ENCODE measurements at places on chromosomes 3 and 15.
A peak's percentile ranks its signal among the peaks of the same experiment; 100 is the strongest.

DNA sequence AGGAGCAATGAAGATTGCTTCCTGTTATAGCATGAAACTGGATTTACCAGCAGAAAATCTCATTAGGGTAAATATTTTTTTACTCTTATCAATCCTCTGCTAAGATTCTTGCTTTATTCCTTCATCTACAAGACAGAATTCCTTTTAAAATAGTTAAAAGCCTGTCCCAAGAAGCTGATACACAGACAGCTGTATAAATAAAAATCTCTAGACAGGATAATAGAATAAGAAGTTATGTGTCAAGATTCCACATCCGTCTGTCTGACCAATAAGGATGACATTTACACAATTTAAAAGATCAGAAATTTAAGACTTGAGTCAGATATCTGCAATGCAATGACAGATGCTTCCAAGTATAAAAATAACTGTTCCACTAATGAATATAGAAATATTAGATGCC lies 57.6 kb downstream of the SSR3 start:
- DNase-seq: no peak

- no peak for DNase-seq
Observed at GRCh38 chr3:73955494-73956070, 330.8 kb upstream of the PDZRN3 start.

GRCh38 chr3:94167346-94167745 lies 104.5 kb downstream of the NSUN3 start:
- no peak for DNase-seq

- no peak for DNase-seq
Observed at GRCh38 chr15:38127306-38127771, 125.3 kb upstream of the SPRED1 start.

DNA sequence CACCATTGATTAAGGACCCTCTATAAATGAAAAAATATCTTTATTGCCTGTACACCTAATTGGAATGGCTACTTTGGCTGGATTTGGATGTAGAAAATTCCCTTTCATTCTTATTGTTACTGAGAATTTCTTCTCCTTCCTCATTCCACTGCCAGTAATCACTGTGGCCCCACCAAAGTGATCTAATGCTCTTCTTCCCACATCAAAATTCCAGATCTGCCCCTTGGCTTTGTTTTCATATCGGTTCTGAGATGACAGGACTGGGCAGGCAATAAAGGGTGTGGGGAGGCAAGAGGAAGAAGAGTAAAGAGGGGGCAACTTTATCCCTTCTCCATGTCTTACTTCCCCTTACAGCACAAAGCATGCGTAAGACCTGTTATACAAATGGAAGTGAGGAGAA lies 2.1 kb downstream of the ANKUB1 start:
- DNase-seq: no peak

DNA sequence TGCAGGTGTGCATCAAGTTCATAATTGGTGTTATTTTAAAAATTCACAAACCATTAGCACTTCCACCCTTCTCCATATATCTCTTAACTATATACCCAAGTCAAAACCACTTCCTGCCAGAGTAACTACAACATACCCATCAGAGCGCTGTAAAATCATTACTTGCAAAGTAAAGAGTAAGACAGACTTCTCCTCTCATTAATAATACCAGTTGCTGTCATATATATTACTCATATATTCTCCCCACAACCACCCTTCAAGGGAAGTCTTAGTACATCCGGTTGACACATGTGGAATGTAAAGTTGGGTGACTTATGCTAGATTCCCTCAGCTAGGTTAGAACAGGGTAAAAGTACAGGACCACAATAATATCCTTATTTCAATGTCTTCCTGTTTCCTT lies 5.6 kb downstream of the TERC start:
- no peak for DNase-seq

GRCh38 chr15:92901995-92902394 lies 1.9 kb downstream of the CHD2 start:
- DNase-seq: no peak

DNA sequence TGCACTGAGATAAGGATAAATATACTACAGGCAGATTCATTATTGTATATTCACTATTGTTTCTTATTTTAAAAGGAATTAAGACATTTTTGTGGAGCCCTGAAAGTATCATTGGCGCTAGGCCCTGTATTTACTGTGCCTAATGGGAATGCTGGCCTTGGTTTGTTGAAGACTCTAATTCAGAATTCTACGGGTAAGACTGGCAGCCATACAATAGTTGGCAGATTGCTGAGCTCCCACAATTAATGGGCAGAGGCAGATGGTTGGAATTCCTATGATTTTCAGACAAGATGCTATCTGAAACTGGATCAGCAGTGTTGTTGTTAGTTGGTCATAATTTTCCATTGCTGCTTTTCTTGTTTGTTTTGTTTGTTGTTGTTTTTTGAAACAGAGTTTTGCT lies 14.7 kb downstream of the PGBD4 start:
- DNase-seq: no peak

GRCh38 chr15:63408524-63408923 lies 26.9 kb upstream of the CA12 start:
- DNase-seq: peak; percentile 49

DNA sequence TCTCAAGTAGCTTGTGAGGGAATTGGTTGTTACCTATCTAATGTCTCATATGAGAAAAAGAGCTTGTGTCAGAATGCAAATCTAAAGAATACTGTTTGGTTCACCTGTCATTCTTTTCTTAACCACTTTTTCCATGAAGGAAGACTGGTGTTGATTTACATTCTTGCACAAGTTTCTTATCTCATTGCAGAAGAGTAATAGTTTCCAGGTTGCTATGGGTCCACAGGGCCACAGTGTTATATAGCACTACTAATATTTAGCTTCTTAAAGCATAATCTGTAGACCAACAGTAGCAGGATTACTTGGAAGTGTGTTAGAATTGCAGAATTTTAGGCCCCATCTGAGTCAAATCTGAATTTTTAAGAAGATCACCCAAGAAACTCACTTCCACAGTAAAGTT lies 697.5 kb downstream of the GBE1 start:
- DNase-seq: no peak

DNA sequence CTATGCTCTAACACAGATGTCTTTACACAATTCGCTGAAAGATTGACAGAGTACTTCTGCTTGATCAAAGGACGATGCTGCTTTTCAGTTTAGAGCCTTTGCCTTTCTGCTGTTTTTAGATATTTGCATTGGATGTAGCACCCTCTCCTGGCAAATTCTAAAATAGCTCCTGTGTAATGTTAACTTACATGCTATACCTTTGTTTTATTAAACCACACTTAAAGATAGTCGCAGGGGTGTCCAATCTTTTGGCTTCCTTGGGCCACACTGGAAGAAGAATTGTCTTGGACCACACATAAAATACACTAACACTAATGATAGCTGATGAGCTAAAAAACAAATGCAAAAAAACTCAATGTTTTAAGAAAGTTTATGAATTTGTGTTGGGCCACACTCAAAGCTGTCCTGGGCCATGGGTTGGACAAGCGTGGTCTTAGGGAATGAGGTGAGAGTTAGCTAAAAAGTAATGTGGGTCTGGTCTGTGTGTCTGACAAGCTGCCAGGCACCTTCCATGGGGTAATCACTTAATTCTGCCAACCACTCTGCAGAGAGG lies 62.9 kb downstream of the ATG7 start:
- peak; percentile 57 for DNase-seq

- no peak for DNase-seq
Observed at GRCh38 chr3:169931747-169932520, 20.6 kb downstream of the SAMD7 start.

DNA sequence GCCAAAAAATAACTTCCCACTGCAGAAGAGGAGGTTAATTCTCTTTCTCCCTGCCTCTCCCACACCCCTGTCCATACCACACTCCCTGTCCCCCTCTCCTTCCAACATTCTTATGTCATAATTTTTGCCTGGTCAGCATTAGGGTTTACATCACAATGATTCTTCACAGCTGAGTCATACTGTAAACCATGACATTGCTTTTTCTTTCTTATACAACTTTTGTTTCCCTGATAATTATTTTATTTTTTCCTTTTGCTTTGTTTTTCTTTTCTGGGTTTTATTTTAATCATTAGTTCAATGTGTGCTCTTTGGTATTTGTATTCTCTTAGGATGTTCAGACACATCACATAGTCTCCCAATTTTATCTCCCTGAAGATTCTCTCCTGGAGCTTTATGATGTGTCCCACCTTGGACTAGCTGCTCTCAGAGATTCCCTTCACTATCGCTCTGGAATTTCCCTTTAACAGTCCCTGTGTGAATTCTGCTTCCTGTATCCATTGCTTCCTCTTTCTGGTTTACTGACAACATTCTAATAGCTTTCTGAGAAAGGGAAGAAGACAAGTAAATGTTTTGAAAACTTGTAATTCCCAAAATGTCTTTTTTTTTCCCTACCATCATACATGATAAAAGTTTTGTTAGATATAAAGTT lies 70.7 kb downstream of the SOX2 start:
- peak; percentile 20 for DNase-seq

DNA sequence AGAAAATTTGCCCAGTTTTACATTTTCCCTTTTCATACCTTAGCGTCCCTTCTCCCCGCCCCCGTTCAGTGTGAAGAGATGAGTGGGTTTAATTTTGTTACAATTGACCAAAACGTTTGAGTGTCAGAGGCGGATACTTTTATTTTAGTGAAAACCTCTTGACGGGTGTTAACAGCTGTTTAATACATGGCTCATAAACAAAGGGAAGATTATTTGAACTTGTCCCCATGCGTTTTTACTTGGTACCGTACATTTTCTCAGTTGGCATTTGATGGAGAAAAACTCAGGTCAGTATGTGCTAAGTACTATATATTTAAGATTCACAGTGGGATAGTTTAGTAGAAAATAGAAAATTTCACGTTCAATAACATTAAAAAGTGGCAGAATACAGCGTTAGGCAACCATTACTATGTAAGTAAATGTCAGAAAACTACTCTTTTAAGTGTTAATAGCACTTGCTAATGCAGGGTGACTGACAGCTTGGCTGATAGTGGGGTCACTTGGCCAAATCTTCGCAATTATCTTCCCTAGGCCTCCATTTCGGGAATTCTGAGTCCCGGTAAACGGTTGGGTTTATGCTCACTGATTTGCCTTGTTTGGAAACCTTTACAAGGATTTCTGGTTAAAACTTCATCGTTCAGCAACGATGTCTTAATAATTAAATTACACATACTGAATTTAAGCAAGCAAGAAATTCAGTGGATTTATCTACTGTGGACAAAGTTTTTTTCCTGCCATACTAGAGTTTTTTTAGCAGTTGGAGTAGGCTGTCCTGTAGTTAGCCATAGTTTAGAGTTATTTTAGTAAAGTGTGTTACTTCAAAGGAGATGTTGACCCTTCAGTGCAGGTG lies 4.8 kb downstream of the CHD2 start:
- DNase-seq: no peak

DNA sequence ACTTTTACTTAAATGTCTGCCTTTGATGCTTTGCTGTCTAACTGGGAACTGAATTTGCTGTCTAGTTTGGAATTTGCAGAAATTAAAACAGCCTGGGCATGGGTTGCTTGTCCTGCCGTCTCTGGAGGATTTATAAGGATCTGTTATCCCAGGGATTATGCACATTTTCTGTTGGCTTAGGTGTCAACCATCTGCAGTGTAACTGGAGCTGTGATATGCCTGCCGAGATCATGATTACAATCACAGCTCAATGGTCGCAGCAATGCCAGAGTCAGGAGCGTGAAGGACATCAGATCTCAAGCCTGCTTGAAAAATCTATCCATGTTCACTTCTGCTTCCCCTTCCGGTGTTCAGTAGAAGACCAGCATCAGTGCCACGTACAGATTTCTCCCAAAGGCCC lies 41.8 kb upstream of the SETMAR start:
- no peak for DNase-seq

All from fibroblast of skin of left biceps (primary cell).